ENCODE measurements at places on chromosomes 11 and 22.

DNA sequence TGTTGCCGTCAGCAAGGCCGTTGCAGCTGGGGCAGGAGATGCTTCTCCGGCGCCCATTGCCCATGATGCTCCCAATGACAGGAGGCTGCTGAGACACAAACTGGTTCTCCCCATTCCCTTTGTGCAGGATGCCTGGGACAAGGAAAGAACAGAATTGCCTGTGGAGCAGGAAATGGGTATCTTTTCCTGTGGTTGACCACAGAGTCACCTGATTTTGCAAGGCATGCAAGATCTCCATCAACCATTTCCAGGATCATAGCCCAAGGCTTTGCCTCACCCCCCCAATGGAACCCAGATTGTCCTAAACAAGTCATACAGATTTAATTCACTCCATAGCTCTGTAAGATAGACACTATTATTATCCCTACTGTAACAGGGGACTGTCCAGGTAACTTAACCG, 148.1 kb upstream of the NARS2 start:
- no peak for DNase-seq

GRCh38 chr11:20489948-20490347, 102.4 kb downstream of the PRMT3 start:
- DNase-seq = no peak

GRCh38 chr11:11845071-11845470, 3.3 kb downstream of the USP47 start:
- DNase-seq = no peak

- no peak for DNase-seq
Observed at GRCh38 chr11:45260071-45260470, 26.1 kb downstream of the SYT13 start.

- no peak for DNase-seq
Observed at GRCh38 chr22:25881210-25881755, 139.3 kb downstream of the MYO18B start.

DNA sequence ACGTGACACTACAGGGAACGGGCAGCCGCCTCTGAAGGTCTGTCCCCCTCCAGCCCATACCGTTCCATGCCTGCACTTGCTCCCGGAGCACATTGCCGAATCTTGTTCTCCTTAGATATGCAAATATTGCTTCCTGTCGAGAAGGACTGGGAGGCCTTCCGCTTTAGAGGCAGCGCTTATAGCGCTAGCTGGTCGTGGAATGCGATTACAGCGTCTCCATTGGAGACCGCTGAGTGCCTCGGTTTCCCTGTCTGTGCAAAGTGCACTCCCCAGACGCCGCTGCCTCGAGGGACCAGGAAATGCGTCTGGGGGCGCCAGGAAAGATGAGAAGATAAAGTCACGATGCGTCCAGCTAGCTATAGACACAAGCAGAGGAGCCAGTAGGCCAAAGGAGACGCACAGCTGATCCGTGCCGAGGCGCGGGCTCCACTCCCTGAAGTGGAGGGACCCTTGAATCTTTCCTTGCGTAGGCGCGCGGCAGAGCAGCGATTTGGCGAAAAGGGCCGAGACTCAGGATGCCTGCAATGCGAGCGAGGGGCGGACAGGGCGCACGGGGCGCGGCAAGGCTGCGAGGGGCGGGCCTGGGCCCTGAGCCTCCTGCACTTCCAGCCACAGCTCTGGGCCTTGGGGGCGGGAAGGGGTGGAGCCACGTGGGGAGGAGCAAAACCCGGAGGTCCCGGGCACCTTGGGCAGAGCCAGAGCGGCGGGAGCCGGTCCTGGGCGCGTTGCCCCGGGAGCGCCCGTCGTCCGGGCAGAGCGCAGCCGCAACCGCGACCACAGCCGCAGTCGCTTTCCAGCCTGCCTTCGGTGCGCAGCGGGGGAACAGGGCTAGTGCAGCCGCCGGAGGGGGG, at the start of gene RASSF10:
TSS of gene RASSF10 (plus strand) at position 692 of the 851 bp plus-strand sequence. CDS start 261 bp downstream, outside the sequence.
- DNase-seq = no peak
